ENCODE measurements at places on chromosomes 3 and 15. TPM values are rescaled to one million over a fixed set of nuclear protein-coding genes. Genes with fewer than 3 reads are reported as not detected.

DNA sequence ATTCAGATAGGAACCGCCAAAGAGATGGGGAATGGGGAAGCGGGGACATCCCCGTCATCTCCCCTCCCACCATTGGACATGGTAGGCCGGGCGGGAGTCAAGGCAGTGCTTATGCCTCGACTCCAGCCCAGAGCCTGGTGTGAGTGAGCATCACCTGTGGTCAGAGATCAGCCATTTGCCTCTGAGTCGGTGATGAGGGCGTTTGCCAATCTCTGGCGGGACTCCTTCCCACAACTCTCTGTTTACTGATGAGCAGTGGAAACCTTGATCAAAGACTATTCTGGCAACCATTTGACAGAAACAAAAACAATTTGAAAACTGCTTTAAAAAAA lies 63.9 kb upstream of the HES1 start:
- no peaks in the 10 kb centered on the region for H3K36me3 ChIP-seq
- DNase-seq: no peak
- H3K27me3 ChIP-seq: no peaks in the 10 kb centered on the region
- H3K4me1 ChIP-seq: peaks cover 9% of the 10 kb centered on the region
- H3K4me3 ChIP-seq: no peak overlapping the region
- no peak overlapping the region for H3K27ac ChIP-seq

GRCh38 chr15:91125162-91125561 lies 25.1 kb downstream of the SV2B start:
- DNase-seq: no peak
- no peak overlapping the region for H3K4me3 ChIP-seq
- no peaks in the 10 kb centered on the region for H3K4me1 ChIP-seq
- H3K36me3 ChIP-seq: no peaks in the 10 kb centered on the region
- H3K27ac ChIP-seq: no peak overlapping the region

DNA sequence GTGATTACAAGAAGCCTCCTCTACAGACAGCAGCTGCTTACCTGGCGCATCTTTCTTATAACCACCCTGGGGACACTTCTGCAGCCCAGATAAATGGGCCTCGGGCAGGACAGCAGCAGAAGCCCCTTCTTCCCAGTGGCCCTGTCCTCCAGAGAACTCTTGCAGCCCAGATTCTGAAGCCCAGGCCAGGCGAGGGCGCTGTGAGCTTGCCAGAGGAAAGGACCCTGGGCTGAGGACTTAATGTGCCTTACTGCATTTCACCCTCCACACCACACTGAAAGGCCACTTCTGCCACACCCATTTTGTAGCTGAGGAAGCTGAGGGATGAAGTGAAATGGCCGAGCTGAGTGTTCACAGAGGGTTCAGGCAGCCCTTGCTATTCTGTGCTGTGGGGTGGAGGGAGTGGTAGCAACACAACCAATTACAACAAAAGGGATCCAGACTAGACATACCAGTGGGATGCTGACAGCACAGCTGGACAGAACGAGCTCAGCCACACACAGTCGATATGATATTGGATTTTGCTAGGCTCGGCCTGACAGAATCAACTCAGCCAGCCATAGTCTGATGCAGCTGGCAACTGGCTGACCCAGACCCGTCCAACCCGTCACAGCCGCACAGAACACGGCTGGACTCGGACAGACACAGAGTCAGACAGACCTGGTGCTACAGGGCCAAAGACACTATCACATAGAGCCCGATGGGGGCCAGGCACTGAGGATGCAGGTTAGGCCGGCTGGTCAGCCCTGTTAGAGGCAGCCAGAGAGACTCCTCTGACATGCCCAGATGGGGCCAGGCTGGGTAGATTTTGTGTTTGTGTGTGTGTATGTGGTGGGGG lies 7.3 kb downstream of the ACOX2 start:
- H3K4me1 ChIP-seq: no peaks in the 10 kb centered on the region
- no peak overlapping the region for H3K4me3 ChIP-seq
- peak; percentile 52 for DNase-seq
- no peak overlapping the region for H3K27ac ChIP-seq
- H3K36me3 ChIP-seq: no peaks in the 10 kb centered on the region

- H3K27me3 ChIP-seq: no peaks in the 10 kb centered on the region
- no peak for DNase-seq
- no peaks in the 10 kb centered on the region for H3K4me1 ChIP-seq
- H3K27ac ChIP-seq: no peak overlapping the region
- no peak overlapping the region for H3K4me3 ChIP-seq
Measured at GRCh38 chr3:22491344-22491743, 711.8 kb upstream of the UBE2E2 start.

- no peak overlapping the region for H3K4me3 ChIP-seq
- H3K4me1 ChIP-seq: peaks cover 8% of the 10 kb centered on the region
- H3K36me3 ChIP-seq: peaks cover 35% of the 10 kb centered on the region
- no peak overlapping the region for H3K27ac ChIP-seq
- no peaks in the 10 kb centered on the region for H3K27me3 ChIP-seq
- no peak for DNase-seq
Measured at GRCh38 chr3:114089675-114090074, 33.1 kb downstream of the QTRT2 start.

DNA sequence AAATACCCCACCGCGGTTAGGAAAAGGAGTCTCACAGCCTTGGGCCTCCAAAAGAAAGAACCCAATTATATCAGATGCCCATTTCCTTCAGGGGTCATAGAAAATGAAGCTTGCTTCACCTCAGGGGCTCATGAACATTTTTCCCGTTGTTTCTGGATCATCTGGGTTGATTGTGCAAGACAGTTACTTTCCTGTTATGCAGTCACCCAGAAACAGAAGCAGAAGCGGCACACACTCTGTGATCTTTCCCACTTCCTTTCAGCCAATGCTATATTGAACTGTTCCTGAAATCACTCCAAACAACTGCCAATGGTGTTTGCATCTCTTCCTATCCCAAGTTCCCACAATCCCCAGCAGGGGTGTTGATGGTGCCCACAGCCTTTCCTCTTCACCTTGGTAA lies 295.6 kb upstream of the RASGRP1 start:
- H3K36me3 ChIP-seq: no peaks in the 10 kb centered on the region
- no peak for DNase-seq
- H3K27me3 ChIP-seq: no peaks in the 10 kb centered on the region
- peak overlapping the region; percentile 62 for H3K27ac ChIP-seq

GRCh38 chr15:38883987-38884386 lies 319.4 kb upstream of the RASGRP1 start:
- H3K27ac ChIP-seq: peak overlapping the region; percentile 94
- H3K27me3 ChIP-seq: no peaks in the 10 kb centered on the region
- peaks cover 72% of the 10 kb centered on the region for H3K4me1 ChIP-seq
- no peak overlapping the region for H3K4me3 ChIP-seq

DNA sequence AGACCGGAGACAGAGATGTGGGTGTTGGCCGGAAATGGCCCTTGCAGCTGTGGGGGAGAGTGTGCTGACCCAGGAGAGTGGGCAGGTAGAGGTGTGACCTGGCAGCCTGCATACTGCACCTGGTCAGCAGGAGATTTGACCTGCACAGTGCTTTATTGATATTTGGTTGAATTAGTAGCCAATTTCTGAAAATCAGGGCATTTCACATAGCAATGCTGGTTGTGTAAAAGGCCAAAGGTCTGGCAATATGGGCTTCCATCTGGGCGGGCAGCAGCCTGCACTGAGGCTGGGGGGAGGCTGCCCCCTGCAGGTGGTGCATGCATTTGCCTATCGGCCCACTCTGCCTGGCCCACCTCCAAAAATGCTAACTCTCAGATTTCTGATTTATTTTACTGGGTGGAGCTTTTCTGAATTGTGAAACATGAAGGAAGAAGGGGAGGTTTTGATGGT lies 9.4 kb upstream of the MGLL start:
- H3K27ac ChIP-seq: no peak overlapping the region
- no peaks in the 10 kb centered on the region for H3K36me3 ChIP-seq
- no peaks in the 10 kb centered on the region for H3K27me3 ChIP-seq

DNA sequence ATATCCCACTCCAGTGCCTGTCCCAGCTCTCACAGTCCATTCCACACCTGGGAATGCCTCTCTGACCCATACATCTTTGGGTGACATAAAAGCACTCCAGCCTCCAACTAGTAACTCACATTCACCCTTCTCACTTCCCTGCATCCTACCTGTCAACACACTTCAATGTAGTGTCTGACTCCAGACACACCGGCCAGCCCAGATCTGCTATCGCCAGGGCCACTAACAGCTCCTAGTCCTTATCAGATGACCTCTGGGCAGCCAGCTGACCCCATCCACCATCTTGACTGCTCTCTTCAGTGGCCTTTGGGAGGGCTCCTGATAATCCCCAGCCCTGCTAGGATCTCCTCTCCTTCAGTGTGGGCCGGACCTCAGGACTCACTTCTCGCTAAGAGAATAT lies 2.9 kb upstream of the MCM2 start:
- no peaks in the 10 kb centered on the region for H3K27me3 ChIP-seq
- no peak overlapping the region for H3K27ac ChIP-seq
- DNase-seq: no peak
- H3K4me3 ChIP-seq: no peak overlapping the region

- no peak overlapping the region for H3K27ac ChIP-seq
- no peak for DNase-seq
- H3K4me1 ChIP-seq: no peaks in the 10 kb centered on the region
Measured at GRCh38 chr3:56969851-56970250, 90.6 kb upstream of the SPATA12 start.

DNA sequence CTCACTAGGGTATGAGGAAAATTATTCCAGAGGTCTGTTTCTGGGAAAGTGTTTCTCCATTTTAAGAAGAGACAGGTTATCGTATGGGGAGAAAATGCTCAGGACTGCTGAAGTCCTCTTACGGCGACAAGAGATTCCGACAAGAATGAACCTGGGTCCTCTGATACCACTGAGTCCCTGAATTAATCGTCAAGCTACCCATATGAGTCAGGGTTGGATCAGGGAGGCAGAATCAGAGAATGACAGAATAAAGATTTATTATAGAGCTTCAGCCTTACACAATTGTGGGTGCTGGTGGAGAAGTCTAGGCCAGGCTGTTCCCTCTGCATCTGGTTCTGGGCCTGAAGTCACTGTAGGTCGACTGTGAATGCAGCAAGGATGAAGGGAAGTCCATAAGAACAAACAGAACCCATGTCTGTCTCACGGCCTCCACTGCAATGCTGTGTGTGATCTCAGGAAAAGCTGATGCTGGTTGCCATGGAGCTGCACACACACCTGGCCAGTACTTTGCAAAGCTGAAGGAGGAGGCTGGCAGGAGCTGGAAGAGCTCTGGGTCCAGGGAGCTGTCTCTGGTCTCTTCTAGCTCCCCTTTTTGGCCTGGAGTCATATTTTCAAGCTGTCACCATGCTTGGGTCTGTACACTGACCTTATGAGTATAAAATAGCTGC lies 83.9 kb downstream of the HHLA2 start:
- no peaks in the 10 kb centered on the region for H3K4me1 ChIP-seq
- no peaks in the 10 kb centered on the region for H3K27me3 ChIP-seq
- DNase-seq: no peak

GRCh38 chr15:48384616-48385015 lies 53.4 kb downstream of the DUT start:
- H3K27ac ChIP-seq: no peak overlapping the region
- no peaks in the 10 kb centered on the region for H3K27me3 ChIP-seq
- no peak overlapping the region for H3K4me3 ChIP-seq
- H3K4me1 ChIP-seq: peaks cover 8% of the 10 kb centered on the region
- DNase-seq: no peak

GRCh38 chr3:52347716-52348635 lies 31.9 kb downstream of the DNAH1 start:
- H3K4me1 ChIP-seq: no peaks in the 10 kb centered on the region
- no peak for DNase-seq
- H3K27ac ChIP-seq: no peak overlapping the region
- H3K36me3 ChIP-seq: no peaks in the 10 kb centered on the region

DNA sequence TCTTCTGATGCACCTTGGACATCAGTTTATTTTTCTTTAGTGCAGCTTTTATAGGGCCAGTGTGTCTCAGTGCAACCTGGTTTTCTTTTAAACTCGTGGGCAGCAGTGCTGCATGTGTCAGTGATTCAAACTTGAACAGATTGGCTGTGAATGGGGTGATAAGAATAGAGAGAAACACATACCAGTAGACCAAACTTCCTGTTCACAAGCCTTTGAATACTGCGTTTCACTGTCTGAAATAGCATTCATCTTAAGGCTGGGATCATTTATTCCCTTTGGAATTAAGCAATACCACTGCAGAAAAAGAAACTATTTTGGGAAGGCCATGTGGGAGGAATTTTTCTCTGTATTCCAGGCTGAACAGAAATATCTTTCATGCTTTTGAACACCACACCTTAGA lies 51.7 kb downstream of the PHLDB2 start:
- no peak for DNase-seq
- peaks cover 46% of the 10 kb centered on the region for H3K36me3 ChIP-seq
- no peak overlapping the region for H3K27ac ChIP-seq
- H3K4me3 ChIP-seq: no peak overlapping the region
- H3K4me1 ChIP-seq: peaks cover 27% of the 10 kb centered on the region

DNA sequence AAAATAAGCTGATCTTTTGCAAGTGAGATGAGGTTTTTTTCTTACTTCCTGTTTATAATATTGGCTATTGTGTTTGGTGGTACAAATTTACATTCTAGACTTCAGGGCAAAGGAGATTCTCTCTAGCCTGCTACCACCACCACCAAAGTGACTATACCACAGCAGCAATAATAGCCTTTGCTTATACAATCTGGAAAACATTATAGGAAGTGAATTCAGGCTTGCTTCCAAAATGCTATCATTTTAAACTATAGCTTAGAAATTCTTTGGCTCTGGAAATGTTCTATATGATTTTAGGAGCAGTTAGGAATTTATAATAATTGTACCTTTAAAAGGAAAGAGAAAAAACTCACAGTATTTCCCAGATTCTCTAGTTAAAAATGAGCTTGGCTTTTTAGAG lies 94.4 kb downstream of the TFG start:
- no peaks in the 10 kb centered on the region for H3K27me3 ChIP-seq
- no peak overlapping the region for H3K4me3 ChIP-seq
- H3K4me1 ChIP-seq: peaks cover under 1% of the 10 kb centered on the region
- no peak overlapping the region for H3K27ac ChIP-seq
- H3K36me3 ChIP-seq: no peaks in the 10 kb centered on the region

DNA sequence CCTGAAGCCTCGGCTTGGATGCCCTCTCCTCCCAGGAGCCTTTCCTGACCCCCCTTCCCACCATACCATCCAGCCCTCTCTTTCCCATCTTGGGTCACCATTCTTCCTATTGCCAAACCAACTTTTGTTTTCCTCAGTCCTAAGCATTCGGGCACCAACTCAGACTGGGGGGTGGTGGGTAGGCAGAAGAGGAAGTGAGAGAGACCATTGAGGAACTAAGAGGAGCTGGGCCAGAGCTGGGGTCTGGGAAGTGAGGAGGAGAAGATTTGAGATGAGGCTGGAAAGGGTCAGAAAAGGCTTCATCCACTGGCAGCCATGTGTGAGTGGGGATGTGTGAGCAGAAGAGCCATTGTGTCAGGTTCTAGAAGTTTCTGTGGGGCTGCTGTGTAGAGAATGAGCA lies 37.7 kb downstream of the TKT start:
- H3K27ac ChIP-seq: no peak overlapping the region
- H3K27me3 ChIP-seq: no peaks in the 10 kb centered on the region
- H3K4me3 ChIP-seq: no peak overlapping the region
- no peaks in the 10 kb centered on the region for H3K36me3 ChIP-seq

SLC28A1 gene
- total RNA-seq: not detected

ATG3 gene
- total RNA-seq: 54.6 TPM
